Calu3 (cell line): ENCODE measurements at places on chromosomes 2 and 18. TPM values are rescaled to one million over a fixed set of nuclear protein-coding genes. Genes with fewer than 3 reads are reported as not detected.
A peak's percentile ranks its signal among the peaks of the same experiment; 100 is the strongest.

Gene LONRF2
- 8.7 and 9.7 TPM in 2 replicates for total RNA-seq

Gene PLGLB2
- 1.7 and 2.3 TPM in 2 replicates for total RNA-seq

DNA sequence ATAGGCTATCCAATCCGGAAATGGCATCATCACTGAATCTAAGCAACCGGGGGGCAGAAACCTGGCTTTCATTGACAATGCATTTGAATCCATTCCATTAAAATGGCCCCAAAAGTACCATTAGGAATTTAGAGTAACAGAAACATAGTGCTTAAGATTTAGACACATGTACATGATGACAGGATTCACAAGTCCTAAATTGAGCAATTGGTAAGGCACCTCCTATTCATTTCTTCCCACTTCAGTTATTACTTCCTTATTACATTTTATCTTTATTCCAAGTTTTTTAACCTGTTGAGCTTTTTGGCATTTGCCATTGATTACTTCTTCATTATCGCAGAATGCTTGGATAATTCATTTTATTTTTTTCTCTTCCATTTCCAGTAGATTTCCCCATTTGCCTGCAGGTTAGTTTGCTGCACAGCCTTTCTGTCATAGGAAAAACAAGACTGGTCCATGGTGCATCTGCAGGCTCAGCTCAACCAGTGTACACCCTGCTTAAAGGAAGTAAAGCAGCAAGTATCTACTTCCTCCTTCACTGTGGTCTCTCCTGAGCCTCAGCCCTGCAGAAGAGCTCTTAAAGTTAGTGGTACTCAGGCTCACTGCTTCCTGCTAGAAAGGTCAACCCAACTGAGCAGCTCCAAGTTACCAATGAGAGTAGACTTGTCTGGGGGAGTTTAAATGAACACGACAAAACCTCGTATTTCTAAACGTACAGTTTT lies 89.2 kb downstream of the DOCK10 start:
- DNase-seq: no peak

DNA sequence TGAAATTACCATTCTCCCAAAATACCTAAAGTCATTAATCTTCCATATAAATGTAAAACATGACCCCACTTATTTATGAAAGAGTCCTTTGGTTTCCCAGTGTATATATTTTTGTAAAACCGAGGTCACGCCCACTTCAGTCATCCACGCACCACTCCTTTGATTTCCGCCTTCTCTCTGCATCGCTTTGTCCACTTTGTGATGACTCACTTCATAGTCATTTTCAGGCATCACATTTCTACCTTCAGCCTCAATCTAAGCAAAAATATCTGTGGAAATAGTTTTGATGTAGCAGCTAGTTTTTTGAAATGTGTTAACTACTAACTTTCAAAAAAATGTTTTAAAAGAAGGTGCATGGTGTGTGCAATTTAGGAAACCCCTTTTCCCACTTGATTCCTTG lies 793.5 kb upstream of the SOX11 start:
- peak; percentile 26 for DNase-seq

GRCh38 chr2:105078906-105079495 lies 41.1 kb downstream of the MRPS9 start:
- DNase-seq: no peak

- DNase-seq: no peak
Observed at GRCh38 chr2:2332381-2332780, 1.3 kb upstream of the MYT1L start.

DNA sequence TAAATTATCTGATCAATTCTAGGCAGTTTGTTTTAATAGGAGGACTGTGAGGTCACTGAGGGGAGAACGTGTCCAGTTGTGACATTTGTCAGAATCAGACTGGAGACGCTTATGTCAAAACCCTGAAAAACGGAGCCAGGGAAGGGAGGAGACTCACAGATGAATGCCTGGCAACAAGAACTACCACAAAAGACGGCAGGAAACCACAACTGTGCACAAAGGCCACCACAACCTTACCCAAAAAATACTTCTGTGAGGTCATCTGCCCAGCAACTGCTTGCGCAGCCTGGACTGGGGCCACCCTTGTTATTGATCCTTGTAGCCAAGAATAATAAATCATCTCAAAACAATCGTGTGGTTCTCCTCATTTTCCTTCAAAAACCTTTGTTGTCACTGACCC lies 173.0 kb upstream of the ALKAL2 start:
- DNase-seq: no peak

DNA sequence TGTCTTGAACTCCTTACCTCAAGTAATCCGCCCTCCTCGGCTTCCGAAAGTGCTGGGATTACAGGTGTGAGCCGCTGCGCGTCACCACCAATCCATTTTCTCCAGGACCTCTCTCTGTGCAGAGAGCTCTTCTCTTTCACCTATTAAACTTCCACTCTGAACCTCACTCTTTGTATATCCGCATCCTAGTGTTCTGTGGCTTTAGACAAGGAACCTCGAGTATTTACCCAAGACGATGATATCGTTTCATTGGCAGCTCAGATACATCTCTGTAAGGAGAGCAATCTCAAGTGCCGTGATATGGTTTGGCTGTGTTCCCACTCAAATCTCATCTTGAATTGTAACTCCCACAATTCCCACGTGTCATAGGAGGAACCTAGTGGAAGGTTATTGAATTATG lies 15.1 kb upstream of the WDR33 start:
- DNase-seq: no peak

- DNase-seq: no peak
Observed at GRCh38 chr2:204177251-204177976, 240.9 kb downstream of the ICOS start.

- DNase-seq: no peak
Observed at GRCh38 chr2:221567231-221567760, 4.8 kb downstream of the EPHA4 start.

GRCh38 chr2:179745635-179746256 lies 115.7 kb downstream of the ZNF385B start:
- no peak for DNase-seq

DNA sequence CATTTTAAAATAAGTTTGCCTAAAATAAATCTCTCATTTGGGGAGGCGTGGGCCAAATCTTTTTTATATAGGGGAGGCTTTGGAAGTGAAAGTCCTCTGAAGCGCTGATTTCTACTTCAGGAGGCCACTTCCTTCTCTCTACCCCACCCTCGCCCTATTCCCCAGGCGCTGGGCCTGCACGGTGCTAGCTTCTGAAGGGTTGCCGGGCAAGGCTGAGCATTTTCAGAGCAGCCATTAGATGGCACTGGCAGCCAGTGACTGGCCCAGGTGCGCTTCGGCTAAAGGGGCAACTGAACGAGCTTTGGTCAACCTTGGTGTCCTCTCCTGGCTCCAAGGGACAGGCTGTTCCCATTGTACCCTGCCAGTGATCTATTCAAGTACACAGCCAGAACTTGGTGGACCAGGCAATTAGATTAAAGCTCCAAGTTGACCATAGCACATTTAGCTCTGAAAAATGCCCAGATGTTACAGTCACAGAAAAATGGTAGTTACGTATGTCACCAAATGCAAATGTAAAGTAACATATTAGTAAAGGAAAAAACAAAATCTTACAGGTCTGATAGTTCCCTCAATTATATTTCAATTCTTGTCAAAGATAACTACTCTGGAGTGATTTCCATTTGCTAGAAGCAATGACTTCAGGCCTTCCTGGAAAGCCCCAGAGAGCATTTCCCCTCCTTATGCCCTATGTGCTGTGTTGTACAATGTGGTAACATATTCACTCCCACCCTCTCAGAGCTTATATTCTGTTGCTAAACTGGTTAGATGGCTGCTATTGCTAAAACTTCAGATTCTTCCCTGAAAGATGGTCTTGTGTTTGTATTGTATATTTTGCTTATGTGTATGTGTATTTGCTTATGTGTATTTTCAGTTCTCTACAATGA lies 2.1 kb downstream of the POMC start:
- peak; percentile 67 for DNase-seq

DNA sequence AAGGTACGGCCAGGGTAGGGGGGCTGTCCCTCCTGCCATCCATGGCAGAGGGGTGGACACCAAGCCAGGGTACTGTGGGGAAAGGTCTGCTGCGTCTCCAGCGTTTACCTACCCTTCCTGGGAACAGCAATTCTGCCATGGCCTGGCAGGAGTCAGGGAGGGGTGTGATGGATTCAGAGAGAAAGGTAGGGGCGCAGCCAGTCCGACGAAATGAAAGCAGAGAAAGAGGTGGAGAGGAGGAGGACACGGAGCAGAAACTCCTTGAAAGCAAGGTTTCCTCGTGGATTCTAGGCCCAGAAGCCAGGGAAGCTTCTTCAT lies 182.9 kb downstream of the ZFP36L2 start:
- DNase-seq: no peak

DNA sequence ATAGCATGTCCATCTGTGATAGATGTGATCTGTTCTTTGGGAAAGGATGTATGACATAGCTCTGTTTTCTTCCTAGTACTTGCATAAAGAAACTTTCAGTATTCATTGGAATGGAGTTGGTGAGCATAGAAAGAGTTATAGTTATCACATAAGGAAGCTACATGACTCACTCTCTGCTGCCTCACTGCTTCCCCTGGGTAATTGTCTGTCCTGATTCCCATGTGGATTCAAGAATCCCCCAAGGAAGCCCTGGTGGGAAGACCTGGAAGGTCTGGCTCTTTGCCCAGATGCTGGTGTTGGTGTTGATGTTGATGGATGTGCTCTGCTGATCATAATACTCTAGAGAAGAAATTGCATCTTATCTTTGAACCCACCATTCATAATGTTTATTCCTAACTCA lies 60.6 kb downstream of the PTPN4 start:
- no peak for DNase-seq
